Iris pigment epithelial cell (primary cell): ENCODE measurements at places on chromosomes 3 and 15.

GRCh38 chr3:104437131-104437750, 929.5 kb upstream of the ALCAM start:
- DNase-seq: peak; percentile 83

GRCh38 chr3:65633018-65633638, 405.6 kb downstream of the MAGI1 start:
- no peak for DNase-seq

DNA sequence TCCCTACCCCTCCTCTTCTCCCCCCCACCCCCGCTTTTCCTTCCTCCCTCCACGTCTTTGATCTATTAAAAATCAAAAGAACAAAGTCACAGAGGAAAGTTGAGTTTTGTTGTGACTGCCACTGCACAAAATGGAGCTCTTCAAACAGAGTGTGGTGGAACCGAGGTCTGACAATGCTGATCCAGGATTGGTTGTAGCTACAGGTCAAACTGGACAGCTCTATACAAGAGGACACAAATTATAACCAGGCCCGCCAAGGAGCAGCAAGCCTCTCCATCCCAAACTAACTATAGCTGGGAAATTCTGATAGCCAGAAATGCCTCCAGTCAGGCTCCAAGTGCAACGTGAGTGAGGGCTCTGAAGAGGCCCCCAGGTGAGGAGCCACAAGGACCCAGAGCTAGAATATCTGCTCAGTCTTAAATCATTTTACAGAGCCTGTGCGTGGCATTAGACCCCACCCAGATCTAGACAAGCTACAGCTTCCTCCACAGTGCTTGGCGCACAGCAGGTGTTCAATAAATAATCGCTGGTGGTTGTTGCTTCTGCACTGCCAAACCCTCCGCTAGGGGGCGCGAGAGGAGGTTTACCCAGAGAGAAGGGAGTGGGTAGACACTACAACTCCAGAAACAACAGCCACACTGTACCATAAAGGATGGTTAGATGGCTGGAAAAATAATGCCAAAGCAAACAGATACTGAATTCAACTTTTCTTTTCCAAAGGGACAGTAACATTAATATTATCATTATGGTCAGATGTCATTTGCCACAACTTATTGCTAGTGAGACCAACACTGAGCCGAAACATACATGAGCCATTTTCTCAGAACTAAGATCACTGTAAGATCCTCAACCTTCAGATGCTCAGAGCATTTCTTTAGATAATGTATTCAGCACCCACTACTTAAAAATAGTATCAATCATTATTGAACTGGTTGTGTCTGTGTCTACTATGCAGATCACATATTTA, 44.6 kb downstream of the ZIC4 start:
- no peak for DNase-seq

DNA sequence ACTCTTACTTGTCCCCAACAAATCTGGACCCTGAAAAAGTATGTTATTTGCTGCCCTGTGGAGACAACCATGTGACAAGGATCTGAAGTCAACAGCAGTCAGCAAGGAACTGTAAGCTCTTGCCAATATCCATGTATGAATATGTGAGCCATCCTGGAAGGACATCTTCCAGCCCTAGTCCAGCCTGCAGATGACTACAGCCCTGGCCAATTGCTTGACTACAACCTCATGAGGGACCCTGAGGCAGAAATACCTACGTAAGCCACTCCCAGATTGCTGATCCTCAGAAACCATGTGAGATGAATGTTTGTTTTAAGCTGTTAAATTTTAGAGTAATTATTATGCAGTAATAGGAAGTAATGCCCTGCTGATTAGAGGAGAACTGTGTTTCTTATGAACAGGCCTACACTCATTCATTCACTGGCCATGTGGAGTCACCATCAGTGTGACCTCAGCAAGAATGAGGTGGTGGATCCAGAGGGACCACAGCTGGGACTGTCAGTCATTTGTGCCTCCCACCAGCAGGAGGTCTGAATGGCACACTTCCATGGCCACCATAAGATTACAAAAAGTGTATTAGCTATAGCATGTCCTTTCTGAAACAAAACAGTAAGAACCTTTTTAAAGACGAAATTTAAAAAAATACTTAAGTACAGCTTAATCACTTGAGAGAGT, 92.6 kb downstream of the TFDP2 start:
- no peak for DNase-seq

DNA sequence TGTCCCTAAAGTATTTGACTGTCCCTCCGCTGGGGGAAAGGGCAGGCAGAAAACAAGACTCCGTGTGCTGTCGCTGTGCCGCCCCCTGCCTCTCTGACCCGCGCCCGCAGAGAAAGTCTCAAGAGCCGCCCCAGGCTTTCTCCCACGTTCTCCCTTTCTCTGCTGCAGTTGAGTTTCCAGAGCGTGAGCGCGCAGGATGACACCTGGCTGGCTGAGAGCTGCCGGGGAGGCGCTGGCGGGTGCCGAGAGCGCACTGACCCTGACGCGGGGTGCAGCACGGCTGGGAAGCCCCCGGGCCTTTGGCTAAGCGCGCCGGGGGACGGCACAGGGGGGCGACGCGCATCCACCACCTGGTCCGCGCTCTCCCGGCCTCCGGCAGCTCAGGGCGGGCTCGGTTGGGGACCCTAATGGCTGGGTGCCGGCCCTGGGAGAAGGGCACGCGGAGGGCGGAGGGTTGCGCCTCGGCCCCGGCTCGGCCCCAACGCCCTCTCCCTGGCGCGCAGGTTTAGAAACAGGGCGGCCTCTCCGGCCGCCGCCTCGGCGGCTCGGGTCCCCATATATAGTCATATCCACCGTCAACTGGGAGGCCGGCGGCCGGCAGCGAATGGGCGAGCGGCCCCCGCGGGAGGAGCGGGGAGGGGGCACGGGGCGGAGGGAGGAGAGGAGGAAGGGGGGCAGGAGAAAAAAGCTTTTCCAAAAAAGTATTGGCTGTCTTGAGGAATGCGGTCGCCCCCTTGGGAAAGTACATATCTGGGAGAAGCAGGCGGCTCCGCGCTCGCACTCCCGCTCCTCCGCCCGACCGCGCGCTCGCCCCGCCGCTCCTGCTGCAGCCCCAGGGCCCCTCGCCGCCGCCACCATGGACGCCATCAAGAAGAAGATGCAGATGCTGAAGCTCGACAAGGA, at the start of gene TPM1:
TSS of gene TPM1 (plus strand) at position 774 of the 903 bp plus-strand sequence. CDS start at position 857, 83 bp downstream.
- DNase-seq: peak; percentile 87
